ENCODE measurements at places on chromosomes 5 and 9.

GRCh38 chr5:6868575-6869215 is 155.5 kb downstream of the TENT4A start:
- DNase-seq, result no peak

DNA sequence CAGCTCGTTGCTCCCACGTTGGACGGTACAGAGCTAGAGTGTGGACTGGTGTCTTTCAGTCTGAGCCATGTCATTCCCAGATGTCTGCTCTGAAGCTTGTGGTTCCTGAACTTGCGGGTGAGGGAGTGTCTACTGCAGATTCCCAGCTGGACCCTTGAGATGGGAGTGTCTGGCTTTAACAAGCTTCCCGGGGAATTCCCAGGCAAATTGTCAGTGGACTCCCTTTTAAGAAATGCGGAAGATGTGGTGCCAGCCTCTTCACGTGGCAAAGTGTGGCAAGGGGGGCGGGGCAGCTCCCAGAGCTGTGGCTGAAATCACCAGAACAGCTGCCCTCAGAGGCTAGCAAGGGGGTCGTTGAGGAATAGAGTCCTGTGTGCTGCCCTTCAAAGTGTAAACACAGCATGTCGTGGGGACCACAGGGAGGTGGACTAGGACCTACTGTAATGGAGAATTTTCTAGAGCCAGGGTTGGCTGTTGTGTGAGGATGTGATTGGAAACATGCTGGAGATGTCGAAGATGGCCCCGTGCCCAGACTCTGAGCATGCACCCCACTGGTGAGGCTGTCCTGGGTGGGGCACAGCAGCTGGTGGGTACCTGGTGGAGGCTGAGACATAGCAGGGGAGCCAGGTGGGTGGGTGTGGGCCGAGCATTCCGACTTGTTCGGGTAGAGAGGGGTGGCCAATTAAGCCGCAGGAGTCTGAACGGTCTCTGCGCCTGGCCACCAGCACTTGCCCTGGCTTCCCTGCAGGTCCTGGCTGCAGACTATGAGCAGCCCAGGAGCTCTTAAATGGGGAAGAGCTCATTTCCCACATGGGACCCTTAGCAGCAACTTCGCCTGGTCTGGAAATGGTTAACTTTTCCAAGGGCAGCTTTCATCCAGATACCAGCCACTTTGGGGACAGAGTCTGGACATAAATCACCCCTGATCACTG is 37.4 kb downstream of the PRRX2 start:
- no peak for DNase-seq

GRCh38 chr5:76337953-76338451 is 65.1 kb upstream of the IQGAP2 start:
- no peak for DNase-seq

- DNase-seq, result no peak
Observed at GRCh38 chr9:110329639-110330230, 7.9 kb downstream of the TXNDC8 start.

DNA sequence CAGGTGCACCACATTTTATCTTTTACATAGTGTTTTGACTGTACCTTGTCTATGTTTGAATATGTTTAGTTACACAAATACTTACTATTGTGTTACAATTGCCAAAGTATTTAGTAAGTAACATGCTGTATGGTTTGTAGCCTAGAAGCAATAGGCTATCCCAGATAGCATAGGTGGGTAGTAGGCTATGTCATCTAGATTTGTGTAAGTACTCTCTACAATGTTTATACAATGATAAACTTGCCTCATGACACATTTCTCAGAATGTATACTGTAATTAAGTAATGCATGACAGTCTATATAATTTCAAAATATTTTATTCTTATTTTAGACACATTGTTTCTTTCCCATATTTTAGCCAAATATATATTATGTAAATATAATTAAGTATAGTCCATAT is 836.8 kb upstream of the CDH9 start:
- no peak for DNase-seq

DNA sequence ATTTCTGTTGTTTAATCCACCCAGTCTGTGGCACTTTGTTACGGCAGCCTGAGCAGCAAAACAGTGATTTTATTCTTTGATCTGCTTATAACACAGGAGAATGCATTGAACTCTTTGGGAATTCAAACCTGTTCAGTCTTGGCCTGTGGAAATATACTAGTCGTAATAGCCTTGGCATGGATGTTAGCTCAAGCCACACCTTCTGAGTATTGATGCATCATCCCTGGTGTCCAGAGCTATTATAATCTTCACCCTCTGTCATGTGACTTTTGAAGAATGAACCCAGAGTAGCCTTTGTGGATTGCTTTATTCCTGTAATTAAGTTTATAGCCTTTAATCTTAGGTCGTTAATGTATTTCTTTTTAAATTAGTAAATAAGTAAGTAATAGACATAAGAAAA is 50.8 kb upstream of the TEX48 start:
- DNase-seq, result no peak

DNA sequence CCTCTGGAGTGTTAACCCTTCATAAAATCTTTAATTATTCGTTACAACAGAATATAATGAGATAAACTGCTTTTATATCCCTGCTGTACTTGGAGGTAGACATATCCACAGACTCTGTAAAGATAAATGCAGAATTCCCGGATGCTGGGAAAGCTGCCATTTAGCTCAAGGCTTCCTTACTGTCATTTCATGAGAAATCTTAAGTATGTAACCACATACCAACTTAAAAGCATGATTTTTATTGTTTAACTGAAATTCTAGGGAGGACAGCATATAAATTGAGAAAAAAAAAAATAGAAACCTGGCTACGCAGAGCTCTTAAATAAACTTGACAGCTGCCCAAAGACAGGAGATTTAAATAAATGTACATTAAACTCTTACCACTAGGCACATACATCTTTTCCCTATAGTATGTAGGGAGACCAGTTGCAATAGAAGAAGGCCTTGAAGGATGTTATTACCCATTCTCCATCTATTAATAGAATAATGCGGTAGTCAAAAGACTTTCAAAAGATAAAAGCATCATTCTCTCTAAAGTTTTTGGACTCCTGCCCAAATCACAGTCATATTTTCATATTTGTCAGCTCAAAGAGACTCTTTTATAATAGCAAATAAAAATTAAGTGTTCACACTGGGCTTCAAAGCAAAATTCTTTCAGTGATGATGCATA is 373.8 kb downstream of the NDUFS4 start:
- no peak for DNase-seq

DNA sequence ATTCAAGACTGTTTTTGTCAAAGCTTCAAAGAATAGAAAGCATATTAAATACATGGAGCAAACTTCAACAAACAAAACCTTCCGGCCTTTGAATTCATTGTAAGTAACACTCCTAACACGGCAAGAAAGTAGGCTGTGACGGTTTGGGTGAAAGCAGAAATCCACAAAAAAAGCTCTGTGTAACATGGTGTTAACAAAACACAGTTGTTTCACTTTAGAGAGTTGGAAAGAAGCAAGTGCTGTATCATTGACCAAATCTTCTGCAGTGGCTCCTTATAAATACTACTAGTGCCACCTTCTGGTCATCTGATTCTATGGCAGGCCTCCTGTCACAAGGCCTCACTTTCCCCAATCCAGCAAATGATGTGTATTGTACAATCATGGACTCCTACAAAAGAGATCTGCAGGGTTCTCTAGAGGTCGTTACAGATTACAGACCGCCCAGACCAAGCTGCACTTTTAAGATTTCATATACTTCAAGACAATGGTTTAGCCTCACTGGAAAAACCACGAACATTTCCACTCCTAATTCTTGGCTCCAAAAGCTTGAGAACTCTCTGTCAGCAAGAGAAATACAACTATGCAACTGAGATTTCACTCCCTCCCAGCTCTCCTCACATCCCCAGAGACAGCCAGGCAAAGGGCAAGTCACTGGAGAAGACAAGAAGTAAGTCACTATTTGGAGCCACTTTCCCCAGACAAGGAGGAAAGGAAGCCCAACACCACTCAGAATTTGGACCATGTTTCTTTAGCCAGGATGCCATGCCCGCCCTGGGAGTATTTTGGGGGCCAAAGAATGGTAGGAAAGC is 196.2 kb downstream of the DTWD2 start:
- DNase-seq, result no peak

DNA sequence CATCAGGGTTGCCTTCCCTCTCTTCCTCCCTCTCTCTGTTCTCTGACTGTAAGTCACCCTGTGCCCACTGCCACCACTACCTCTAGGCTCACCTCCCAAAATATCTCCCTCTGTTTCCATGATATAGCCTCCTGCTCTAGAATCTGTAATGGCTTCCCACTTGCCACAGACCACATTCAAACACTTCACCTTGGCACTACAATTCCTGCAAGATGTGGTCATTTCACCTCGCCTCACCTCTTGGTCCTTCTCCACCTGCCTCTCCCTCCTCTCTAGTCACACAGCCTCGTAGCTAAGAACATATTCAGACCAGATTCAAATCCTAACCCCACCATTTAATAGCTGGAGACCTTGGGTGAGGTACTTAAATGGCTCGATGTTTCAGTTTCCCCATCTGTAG is 56.9 kb downstream of the SERINC5 start:
- no peak for DNase-seq

- DNase-seq, result no peak
Observed at GRCh38 chr5:61402244-61402823, 70.3 kb downstream of the ZSWIM6 start.

DNA sequence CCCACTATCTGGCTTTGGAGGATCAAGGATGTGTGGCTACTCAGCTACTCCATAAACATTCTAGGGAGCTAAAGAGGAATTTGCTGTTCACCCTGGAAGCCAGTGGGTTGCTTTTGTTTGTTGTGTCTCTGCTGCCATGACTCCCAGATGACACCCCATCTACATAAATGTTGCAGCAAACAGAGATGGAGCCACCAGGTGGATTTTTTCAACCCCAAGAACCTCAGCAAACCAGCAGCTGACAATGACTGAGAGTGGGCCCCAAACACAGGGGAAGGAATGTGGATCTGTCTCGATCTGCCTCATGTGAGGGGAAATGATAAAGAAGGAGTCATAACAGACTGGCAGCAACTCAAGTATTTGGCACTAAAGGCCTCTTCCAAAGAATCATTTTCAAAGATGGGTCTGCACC is 132.7 kb upstream of the TNC start:
- DNase-seq, result no peak

DNA sequence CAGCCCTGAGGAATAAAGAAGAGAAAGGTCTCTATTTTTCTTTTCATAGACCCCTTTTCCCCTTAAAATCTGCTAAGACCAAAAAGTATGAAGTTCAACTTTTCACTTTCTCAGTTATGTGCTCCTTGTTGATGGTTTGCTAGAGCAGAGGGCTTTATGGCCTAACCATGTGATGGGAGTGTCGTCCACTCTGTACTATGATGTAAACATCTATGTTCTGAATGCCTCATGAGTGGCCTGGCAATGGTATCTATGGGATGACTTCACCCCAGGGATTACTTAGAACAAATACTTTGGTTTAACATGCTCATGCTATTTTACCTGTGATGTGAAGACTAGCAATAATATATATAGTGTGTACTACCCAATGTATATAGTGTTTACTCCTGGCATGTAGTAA is 43.7 kb upstream of the MIER3 start:
- no peak for DNase-seq

- no peak for DNase-seq
Observed at GRCh38 chr9:124749781-124750180, 21.3 kb downstream of the NR6A1 start.

GRCh38 chr5:67196537-67197059 is at the start of gene CD180:
Gene CD180, minus strand, starts transcription at chr5:67196799. Its CDS starts 158 bp downstream, at chr5:67196641.
- no peak for DNase-seq

GRCh38 chr9:68417762-68418161 is 61.4 kb downstream of the PGM5 start:
- DNase-seq, result no peak

- DNase-seq, result no peak
Observed at GRCh38 chr5:97383996-97384395, 200.9 kb upstream of the RIOK2 start.

- no peak for DNase-seq
Observed at GRCh38 chr5:37533851-37534250, 154.7 kb downstream of the WDR70 start.

DNA sequence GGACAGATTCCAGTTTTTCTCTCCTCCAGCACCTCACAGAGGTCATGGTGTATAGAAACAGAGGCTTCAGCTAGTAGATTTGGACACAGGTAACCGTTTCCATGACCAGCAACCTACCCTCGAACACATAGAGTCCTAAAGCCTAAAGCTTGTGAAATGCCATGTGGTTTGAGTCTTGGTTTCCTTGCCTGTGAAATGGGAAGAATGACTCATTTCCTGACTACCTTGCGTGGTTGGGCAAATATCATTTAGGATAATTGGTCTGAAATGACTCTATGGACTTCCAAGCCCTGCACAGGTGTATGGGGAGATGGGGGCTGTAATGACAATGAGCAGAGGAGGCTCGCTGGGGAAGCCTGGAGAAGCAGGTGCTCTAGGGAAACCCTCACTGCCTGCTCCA is 134.6 kb downstream of the TTLL11 start:
- DNase-seq, result no peak

GRCh38 chr5:158461240-158461854 is 602.4 kb upstream of the CLINT1 start:
- DNase-seq, result no peak

DNA sequence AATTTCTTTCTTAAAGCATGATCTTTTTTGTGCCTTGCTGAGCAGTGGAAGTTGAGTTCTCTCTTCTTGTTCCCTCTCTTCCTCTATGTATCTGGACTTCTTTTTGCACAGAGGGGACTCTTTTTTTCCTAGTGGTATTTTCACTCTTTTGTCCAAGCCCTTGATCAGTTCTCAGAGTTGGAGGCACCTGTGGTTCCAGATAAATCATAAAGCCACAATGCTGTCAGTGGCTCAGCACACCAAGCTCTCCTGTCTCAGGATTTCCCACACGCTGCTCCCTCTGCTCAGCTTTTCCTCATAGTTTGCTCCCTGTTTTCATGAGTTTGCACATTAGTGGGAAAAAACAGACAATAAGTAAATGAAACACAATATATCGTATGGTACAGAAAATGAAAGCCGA is 110.3 kb upstream of the ZNF608 start:
- DNase-seq, result no peak

GRCh38 chr5:80275347-80275746 is 19.5 kb upstream of the SERINC5 start:
- no peak for DNase-seq

DNA sequence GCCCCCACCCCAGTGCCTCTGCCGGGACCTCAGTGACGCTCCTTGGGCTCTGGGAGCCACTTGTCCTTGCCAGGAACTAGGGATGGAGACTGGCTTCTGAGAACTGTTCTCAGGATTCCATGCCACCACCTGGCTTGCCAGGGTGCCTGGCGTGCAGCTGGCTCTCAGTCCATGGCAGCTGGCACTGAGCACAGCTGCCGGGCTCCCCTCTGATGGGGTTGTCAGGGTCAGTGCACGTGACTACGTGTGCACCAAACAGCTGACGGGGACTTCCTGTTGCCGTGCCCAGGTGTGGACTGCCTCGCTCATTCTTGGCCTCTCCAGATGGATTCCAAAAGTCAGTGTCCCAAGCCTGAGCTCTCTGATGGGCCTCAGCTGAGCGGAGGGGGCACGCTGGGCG is 9.4 kb downstream of the KCNT1 start:
- no peak for DNase-seq

GRCh38 chr5:86716121-86716520 is 98.4 kb downstream of the COX7C start:
- DNase-seq, result no peak
